ENCODE measurements at places on chromosomes 5 and 9. TPM values are rescaled to one million over a fixed set of nuclear protein-coding genes. Genes with fewer than 3 reads are reported as not detected.

- DNase-seq: peak; percentile 46
Measured at GRCh38 chr9:124500796-124501611, 6.2 kb downstream of the NR5A1 start.

- no peak for DNase-seq
Measured at GRCh38 chr5:141866096-141866495, 12.1 kb downstream of the PCDH1 start.

- DNase-seq: no peak
Measured at GRCh38 chr5:61551637-61552313, 219.7 kb downstream of the ZSWIM6 start.

The GSN gene
- total RNA-seq: 949 TPM
